Upper lobe of right lung (tissue), 1 donor: ENCODE measurements at places on chromosomes 6 and 20. TPM values are rescaled to one million over a fixed set of nuclear protein-coding genes. Genes with fewer than 3 reads are reported as not detected.

Gene METTL24
- 3.7 TPM for total RNA-seq

Gene MDFI
- 11.0 TPM for total RNA-seq

Gene RSPH9
- total RNA-seq = 0.20 TPM

DNA sequence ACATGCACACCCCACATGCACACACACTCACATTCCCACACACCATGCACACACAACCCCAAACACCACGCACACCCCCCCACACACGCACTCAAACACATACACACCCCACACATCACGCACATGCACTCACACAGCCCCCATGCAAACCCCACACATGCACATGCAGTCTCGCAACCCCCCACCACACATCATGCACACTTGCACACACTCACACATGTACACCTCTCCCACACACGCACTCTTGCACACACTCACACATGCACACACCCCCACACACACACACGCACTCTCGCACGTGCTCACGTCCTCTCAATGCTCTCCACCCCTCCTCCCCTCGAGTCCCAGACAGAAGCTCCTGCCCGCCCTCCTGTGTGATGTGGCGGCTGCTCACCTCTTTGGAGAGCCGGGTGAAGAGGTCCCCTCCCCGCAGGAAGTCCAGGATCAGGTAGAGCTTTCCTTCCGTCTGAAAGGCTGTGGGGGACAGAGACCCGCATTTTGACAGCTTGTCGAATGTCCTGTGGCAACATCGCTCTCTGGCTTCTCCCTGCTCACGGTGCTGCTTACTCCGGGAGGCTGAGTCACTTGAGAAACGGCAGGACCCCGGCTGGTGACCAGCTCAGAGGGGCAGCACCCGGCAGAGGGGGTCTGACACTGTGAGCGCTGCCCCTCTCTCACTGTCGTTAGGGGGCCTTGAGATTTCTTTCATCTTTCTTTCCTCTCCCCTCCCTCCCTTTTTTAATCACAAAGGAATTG lies 78.5 kb downstream of the RAMACL start:
- H3K27me3 ChIP-seq = no peaks in the 10 kb centered on the region
- H3K4me1 ChIP-seq = no peaks in the 10 kb centered on the region
- peaks cover 51% of the 10 kb centered on the region for H3K36me3 ChIP-seq
- no peak overlapping the region for H3K27ac ChIP-seq
- no peak overlapping the region for H3K4me3 ChIP-seq
- DNase-seq = no peak

Gene LAMA2
- 42.1 TPM for total RNA-seq

DNA sequence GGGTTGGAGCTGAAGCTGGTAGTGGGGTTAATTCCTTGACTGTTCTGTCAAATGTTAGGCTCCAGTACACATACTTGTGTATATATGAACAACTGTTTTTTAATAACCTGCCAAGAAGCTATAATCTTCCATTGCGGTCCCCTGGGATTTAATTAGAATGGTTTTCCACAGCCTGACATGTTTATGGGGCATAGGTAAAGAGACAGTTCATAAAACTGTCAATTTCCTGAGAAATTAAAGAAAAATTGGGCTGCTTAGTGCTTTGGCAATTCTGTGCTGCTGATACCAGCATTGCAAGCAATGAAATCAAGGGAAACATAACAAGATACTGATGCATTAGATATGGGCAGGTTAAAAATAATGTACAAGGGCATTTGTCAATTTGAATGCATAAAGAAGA lies 314.1 kb upstream of the SLC35B3 start:
- no peak overlapping the region for H3K4me3 ChIP-seq
- no peaks in the 10 kb centered on the region for H3K27me3 ChIP-seq
- no peak overlapping the region for H3K27ac ChIP-seq
- no peaks in the 10 kb centered on the region for H3K4me1 ChIP-seq

- H3K4me3 ChIP-seq = no peak overlapping the region
- no peak for DNase-seq
- H3K36me3 ChIP-seq = no peaks in the 10 kb centered on the region
- no peaks in the 10 kb centered on the region for H3K27me3 ChIP-seq
Measured at GRCh38 chr20:56274156-56274555, 25.6 kb downstream of the MC3R start.

Gene PERP
- 33.2 TPM for total RNA-seq

Gene APCDD1L
- not detected for total RNA-seq

Gene SOBP
- total RNA-seq = 6.8 TPM

DNA sequence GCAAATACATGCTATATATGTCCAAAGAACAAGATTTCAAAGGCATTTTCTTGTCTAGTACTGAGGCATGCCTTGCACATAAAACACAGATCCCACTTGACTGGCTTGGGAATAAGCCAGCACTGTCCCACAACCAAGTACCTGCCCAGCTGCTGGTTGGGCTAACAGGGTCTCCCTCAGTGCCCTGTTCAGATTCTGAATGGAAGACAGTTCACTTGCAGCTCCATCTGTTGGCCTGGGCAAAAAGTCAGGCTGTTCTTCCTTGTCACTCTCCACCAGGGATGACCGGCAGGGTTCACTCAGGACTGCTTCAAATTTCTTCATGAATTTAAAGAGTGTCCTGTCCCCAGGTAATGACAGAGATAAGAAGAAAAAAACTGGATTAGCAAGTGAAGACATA lies 44.4 kb upstream of the LYRM2 start:
- peaks cover 97% of the 10 kb centered on the region for H3K36me3 ChIP-seq
- H3K27me3 ChIP-seq = no peaks in the 10 kb centered on the region
- no peak overlapping the region for H3K4me3 ChIP-seq

DNA sequence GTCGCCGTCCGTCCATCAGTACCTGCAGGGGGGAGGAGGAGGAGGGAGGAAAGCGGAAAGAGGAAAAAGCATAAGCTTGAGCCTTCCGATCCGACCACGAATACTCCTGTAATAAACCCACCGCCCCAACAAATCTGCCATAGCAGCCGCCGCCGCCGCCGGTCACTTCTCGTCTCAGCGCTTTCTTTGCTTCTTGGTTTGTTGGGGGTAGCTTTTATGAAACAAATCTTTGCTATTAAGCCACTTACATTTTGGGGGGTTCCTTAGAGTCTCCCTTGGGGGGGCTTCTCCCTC lies 277 bp downstream of the ADGRB3 start:
- peak overlapping the region; percentile 56 for H3K27ac ChIP-seq
- H3K36me3 ChIP-seq = no peaks in the 10 kb centered on the region

Gene NHLRC1
- total RNA-seq = 2.3 TPM

- no peak for DNase-seq
- H3K36me3 ChIP-seq = no peaks in the 10 kb centered on the region
- no peak overlapping the region for H3K27ac ChIP-seq
- H3K4me3 ChIP-seq = no peak overlapping the region
Measured at GRCh38 chr6:167651318-167652041, 175.2 kb upstream of the AFDN start.

- H3K4me3 ChIP-seq = no peak overlapping the region
- peaks cover 6% of the 10 kb centered on the region for H3K4me1 ChIP-seq
- H3K27ac ChIP-seq = no peak overlapping the region
- peaks cover 78% of the 10 kb centered on the region for H3K36me3 ChIP-seq
Measured at GRCh38 chr20:58361481-58362205, 27.4 kb upstream of the VAPB start.

DNA sequence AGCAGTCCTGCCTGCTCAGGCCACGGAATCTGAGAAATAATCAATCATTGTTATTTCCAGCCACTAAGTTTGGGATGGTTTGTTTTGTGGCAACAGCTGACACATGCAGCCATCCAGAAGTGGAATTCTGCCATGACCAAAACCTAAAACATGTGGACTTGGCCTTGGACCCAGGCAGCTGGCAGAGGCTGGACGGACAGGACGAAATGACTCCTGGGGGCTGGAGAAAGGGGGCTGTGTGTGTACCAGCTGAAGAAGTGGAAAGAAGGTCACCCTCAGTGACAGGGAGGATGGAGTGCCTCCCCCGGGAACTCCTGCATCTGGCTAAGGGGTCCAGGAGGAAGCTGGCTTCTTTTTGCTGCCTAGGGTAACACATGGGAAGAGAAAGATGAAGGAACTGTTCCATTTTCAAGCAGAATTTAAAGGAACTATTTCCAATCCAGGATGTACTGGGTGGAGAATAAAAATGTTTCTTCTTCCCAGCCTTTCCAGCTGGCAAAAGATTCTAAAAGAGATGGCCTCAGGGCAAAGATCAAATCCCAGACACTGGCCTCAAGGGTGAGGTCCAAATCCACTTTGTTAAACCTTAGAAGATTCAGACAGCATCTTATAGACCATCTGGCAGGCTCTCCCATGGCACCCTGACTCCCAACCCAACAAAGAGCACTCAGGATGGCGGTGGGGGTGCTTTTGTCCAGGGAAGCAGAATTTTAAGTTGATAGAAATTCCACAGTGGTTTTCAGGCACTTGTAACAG lies 14.3 kb downstream of the SERPINB6 start:
- DNase-seq = no peak
- peaks cover 62% of the 10 kb centered on the region for H3K4me1 ChIP-seq
- peak overlapping the region; percentile 78 for H3K27ac ChIP-seq

Gene HDGFL1
- not detected for total RNA-seq

GRCh38 chr20:38811769-38812168 lies 6.3 kb downstream of the PPP1R16B start:
- peaks cover 17% of the 10 kb centered on the region for H3K4me1 ChIP-seq
- no peaks in the 10 kb centered on the region for H3K36me3 ChIP-seq
- no peak overlapping the region for H3K4me3 ChIP-seq
- no peak overlapping the region for H3K27ac ChIP-seq
- no peak for DNase-seq

GRCh38 chr6:6225885-6226529 lies 94.5 kb downstream of the F13A1 start:
- H3K27ac ChIP-seq = no peak overlapping the region
- no peaks in the 10 kb centered on the region for H3K27me3 ChIP-seq
- no peaks in the 10 kb centered on the region for H3K36me3 ChIP-seq
- H3K4me3 ChIP-seq = no peak overlapping the region
- no peaks in the 10 kb centered on the region for H3K4me1 ChIP-seq

DNA sequence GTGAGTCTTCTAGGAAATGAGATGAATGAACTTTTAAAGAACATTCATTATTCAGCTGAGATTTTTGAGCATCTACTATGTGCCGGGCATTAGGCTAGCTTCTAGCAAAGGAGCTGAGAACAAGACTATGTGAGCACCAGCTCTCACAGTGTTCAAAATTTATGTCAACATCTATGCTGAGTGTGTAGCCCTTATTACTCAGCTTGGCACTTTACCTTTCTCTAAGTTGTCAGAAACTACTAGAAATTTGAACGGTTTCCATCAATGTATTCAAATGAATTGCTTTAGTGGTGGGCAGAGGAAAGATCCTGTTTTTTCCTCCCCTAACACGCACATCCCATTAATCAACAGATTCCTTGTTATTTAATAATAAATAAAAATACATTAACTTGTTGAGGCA lies 33.3 kb downstream of the CYP24A1 start:
- H3K4me1 ChIP-seq = no peaks in the 10 kb centered on the region
- H3K27ac ChIP-seq = no peak overlapping the region
- no peak for DNase-seq
- no peaks in the 10 kb centered on the region for H3K36me3 ChIP-seq
- H3K4me3 ChIP-seq = no peak overlapping the region

Gene SLC32A1
- not detected for total RNA-seq

Gene STX16
- total RNA-seq = 57.0 TPM

GRCh38 chr6:159435701-159436100 lies 257.3 kb downstream of the SOD2 start:
- no peaks in the 10 kb centered on the region for H3K36me3 ChIP-seq
- no peaks in the 10 kb centered on the region for H3K27me3 ChIP-seq
- no peak overlapping the region for H3K27ac ChIP-seq
- DNase-seq = no peak

GRCh38 chr20:50215926-50216325 lies 25.3 kb downstream of the CEBPB start:
- no peak for DNase-seq
- H3K27me3 ChIP-seq = no peaks in the 10 kb centered on the region
- no peaks in the 10 kb centered on the region for H3K4me1 ChIP-seq
- no peaks in the 10 kb centered on the region for H3K36me3 ChIP-seq
- no peak overlapping the region for H3K27ac ChIP-seq
- no peak overlapping the region for H3K4me3 ChIP-seq

GRCh38 chr6:152129691-152130151 lies 322.2 kb downstream of the ESR1 start:
- H3K4me3 ChIP-seq = peak overlapping the region; percentile 36
- peaks cover 72% of the 10 kb centered on the region for H3K36me3 ChIP-seq
- peaks cover 4% of the 10 kb centered on the region for H3K4me1 ChIP-seq
- DNase-seq = no peak

Gene ACAT2
- total RNA-seq = 52.6 TPM

- no peaks in the 10 kb centered on the region for H3K27me3 ChIP-seq
- peaks cover 36% of the 10 kb centered on the region for H3K4me1 ChIP-seq
- DNase-seq = no peak
Measured at GRCh38 chr6:157531169-157531985, 150.4 kb downstream of the ZDHHC14 start.

GRCh38 chr20:1301031-1301529 lies 27.9 kb downstream of the SDCBP2 start:
- H3K36me3 ChIP-seq = no peaks in the 10 kb centered on the region
- H3K4me3 ChIP-seq = no peak overlapping the region
- no peaks in the 10 kb centered on the region for H3K4me1 ChIP-seq
- no peak overlapping the region for H3K27ac ChIP-seq
- no peaks in the 10 kb centered on the region for H3K27me3 ChIP-seq
- DNase-seq = no peak

DNA sequence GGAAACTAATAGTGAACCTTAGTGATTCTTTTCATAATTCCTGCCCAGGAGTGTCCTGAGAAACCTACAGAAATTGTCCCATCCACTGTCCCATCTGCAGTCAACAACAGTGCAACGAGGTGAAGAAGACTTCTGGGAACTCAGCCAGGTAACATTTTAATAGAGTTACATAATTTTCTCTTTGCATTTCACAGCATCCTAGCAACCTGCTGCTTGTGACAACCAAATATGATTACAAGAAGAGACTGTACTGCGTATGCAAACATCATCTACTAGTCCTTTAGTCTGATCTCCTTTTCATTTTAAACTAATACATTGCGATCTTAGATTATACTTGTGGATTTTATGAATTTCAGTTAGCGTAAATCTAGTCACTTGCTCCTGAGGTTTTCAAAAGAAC lies 951.6 kb downstream of the TFAP2A start:
- no peaks in the 10 kb centered on the region for H3K36me3 ChIP-seq
- no peak overlapping the region for H3K4me3 ChIP-seq
- no peaks in the 10 kb centered on the region for H3K4me1 ChIP-seq
- no peak for DNase-seq
- no peak overlapping the region for H3K27ac ChIP-seq
